CD8-positive, alpha-beta memory T cell (primary cell): ENCODE measurements at places on chromosomes 13 and 19. TPM values are rescaled to one million over a fixed set of nuclear protein-coding genes. Genes with fewer than 3 reads are reported as not detected.

ZFR2 gene
- total RNA-seq = 0.57 TPM

C1QTNF9 gene
- not detected for total RNA-seq

C19orf67 gene
- 0.42 TPM for total RNA-seq

KLF1 gene
- 0.84 TPM for total RNA-seq

CASP14 gene
- not detected for total RNA-seq

C19orf38 gene
- total RNA-seq = 0.48 TPM

USE1 gene
- 35.4 TPM for total RNA-seq

ZNF177 gene
- 0.13 TPM for total RNA-seq

URAD gene
- total RNA-seq = not detected

SIGLEC11 gene
- total RNA-seq = not detected

ETV2 gene
- total RNA-seq = 1.2 TPM

MISP gene
- total RNA-seq = not detected

SPTBN4 gene
- total RNA-seq = 0.49 TPM

KLK2 gene
- not detected for total RNA-seq

IGFL1 gene
- total RNA-seq = not detected
